ENCODE measurements at places on chromosomes 3 and 15.
A peak's percentile ranks its signal among the peaks of the same experiment; 100 is the strongest.

DNA sequence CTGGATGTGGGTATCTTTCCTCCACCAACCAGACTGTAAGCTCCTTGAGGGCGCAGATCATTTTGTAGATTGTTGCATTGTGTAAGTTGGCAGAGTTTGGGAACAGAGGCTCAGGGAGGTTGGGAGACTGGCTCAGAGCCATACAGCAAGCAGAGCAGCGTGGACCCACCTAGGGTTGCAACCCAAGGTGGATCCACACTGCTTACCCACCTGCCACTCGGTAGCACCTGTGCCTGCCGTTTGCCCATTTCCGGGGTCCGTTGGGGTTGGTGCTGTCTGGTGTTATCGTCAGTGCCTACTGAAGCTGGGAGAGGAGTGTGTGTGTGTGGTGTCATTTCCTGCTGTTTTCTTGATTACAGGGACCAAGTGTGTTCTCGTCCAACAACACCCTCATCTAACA is 19.0 kb downstream of the SMAD6 start:
- no peak for DNase-seq

GRCh38 chr15:91909574-91909973 is 56.1 kb downstream of the SLCO3A1 start:
- peak; percentile 65 for DNase-seq

- DNase-seq = no peak
Observed at GRCh38 chr3:135272026-135272669, 477.1 kb downstream of the EPHB1 start.

- peak; percentile 11 for DNase-seq
Observed at GRCh38 chr15:47384341-47384740, 333.0 kb upstream of the SEMA6D start.
